ENCODE measurements at places on chromosomes 1 and 21. TPM values are rescaled to one million over a fixed set of nuclear protein-coding genes. Genes with fewer than 3 reads are reported as not detected.

DNA sequence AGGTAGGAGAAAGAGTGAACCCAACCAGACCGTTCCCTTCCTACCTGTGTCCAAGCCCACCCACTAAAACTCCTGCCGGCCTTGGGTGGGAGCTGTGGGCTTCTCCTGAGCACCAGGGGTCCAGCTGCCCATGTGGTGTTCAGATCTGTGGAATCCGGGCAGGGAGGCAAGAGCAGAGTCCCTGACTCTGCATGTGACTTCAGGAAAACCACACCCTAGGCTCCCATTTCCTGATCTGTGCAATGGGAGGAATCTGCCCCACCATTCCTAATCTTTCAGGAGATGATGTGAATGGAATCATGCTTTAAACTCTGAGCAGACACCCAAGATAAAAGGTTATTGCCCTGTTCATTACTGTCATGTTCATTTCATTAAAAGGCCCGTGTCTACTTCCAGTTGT lies 27.6 kb downstream of the EIF2D start:
- no peak for DNase-seq

GRCh38 chr21:37564924-37565529 lies 198.5 kb downstream of the DYRK1A start:
- DNase-seq, result peak; percentile 18

TOMM40L gene
- total RNA-seq, result 13.4 TPM

DNA sequence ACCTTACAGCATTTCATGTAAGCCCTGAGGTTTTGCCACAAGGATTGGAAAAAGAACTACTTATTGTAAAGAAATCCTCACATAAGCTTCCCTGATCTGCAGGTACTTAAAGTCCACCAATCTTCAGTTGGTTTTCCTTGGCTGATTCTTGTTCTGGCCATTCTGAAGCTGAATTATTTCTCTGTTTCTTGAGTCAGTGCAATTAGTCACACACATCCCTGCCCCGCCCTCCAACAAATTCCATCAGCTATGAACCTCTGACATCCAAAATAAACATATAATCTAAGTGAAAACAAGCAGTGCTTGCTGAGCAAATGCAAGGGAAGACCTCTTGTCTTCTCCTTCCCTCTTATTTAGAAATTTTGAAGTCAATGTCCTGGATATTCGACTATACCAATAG lies 8.2 kb upstream of the FNDC7 start:
- DNase-seq, result peak; percentile 77

AGMAT gene
- 2.6 TPM for total RNA-seq

CCDC24 gene
- total RNA-seq, result 3.5 TPM

TEX38 gene
- total RNA-seq, result not detected

- no peak for DNase-seq
Observed at GRCh38 chr1:55800503-55800902, 585.3 kb upstream of the USP24 start.

ALG14 gene
- total RNA-seq, result 6.4 TPM

FCRL1 gene
- not detected for total RNA-seq

DNA sequence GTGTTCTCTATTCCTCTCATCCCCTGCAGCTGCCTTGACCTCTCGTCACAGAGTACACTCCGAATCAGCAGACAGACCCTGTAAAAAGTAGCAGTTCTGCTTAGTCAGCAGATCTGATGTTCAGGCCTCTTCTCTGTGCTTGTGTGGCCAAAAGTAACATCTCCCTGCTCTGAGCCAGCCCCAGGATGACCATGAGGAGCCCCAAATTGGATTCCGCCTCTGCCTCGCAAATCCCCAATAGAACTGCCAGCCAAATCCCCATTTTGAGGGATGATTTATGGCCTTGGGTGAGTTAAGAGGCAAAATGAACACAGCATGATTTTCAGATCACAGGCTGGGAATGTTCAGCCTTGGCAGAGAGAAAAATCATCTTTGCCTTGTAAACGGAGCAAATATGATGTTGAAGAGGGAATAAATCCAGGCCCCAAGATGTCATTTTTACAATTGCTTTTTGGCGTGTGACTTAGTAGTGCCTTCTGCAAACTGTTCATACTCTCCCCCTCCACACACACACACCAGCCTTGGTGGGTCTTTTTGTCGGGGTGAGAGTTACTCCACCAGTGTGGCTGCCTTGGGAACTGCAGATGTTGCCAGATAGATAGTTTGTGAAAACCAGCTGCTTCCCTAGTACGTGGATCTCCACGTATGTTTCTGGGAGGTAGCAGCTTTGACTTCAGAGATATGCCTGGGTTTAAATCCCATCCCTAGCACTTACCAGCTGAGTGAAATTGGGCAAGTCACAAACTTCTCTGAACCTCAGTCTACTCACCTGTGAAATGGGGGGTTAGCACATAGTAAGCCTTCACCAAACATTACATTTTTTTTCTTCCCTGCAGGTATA lies 77.8 kb downstream of the MAN1C1 start:
- DNase-seq, result peak; percentile 89

DNA sequence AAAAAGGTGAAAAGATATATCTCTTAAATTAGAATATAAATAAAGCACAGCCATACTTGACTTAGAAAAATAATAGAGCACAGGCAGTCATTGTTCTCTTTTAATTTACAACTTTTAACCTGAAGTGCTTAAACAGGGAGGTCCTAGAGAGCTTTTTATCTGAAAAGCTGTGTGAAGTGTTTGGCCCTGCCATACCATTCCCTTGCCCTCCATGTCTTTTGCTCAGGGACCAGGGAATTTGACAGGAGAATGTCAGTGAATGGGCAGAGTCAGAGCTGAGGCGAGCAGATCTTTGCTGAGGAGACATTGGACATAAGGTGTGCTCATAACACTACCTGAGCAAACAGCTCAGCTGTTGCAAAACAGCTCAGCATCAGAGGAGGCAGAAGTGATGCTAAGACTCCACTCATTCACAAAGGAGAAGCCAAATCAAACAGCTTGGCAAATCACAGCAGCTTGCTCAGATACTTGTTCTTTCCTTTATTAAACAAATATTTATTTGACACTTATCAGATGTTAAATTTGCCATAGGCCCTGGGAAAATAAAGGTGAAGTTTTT lies 14.9 kb upstream of the MGST3 start:
- no peak for DNase-seq

CDC20 gene
- total RNA-seq, result 51.8 TPM

DNA sequence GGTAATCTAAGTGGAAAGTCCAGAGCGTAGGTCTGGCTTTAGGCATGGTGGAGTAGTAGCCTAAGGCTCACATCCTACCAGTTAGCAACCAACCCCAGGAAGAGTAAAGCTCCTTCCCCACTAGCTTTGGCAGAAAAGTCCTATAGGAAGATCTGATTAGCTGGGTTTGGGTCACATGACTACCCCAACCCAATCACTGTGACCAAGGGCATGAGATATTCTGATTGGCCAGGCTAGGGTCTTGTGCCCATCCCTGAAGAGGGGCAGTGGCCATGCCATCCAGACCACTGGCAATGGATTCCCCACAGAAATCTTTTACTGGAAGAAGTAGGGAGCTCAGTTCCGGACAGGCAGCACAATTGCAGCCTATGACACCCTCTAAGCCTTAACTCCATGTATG lies 58.6 kb upstream of the CD34 start:
- no peak for DNase-seq

KCNK2 gene
- total RNA-seq, result 18.7 TPM

GRCh38 chr21:43209575-43210453 lies 41.0 kb downstream of the CRYAA start:
- peak; percentile 67 for DNase-seq

DNA sequence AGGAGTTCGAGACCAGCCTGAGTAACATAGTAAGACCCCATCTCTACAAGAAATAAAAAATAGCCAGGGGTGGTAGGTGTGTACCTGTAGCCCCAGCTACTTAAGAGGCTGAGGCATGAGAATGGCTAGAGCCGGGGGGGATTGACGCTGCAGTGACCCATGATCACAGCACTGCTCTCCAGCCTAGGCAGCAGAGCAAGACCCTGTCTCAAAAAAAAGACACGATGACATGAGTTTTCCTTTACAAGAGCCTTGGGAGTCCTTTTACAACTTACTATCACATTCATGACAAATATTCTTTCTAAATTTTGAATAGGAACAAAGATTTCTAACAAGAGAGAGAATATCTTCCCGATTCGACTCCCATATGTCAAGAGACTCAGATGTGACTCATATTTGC lies 3.3 kb upstream of the BRWD1 start:
- no peak for DNase-seq

DNA sequence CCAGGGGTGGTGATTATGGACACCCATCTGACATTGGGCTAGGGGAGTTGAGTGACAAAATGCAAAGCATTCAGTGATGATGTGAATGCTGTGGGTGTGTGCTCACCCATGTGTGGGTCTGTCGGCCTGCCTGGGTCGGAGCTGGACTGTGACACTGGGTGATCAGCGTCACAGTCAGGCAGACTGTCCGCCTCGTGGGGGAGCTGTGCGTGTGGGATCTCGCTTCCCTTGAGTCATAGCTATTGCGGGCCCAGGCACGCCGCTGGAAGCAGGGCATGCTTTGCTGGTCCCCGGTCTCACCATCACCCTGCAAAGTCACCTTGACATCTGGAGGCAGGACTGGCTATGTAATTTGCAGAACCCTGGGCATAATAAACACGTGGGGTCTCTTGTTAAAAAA lies 156.9 kb upstream of the IGSF21 start:
- DNase-seq, result no peak

F5 gene
- total RNA-seq, result not detected

Measured in fibroblast of villous mesenchyme (primary cell).